ENCODE measurements at places on chromosomes 6 and 20.

- DNase-seq, result no peak
These were observed 128.5 kb upstream of the SALL4 start for GRCh38 chr20:51930775-51931174.

GRCh38 chr6:110714143-110714542 is 101.1 kb downstream of the CDK19 start:
- DNase-seq, result no peak

- no peak for DNase-seq
These were observed 293.8 kb downstream of the FRK start for GRCh38 chr6:115766745-115767462.

- DNase-seq, result no peak
These were observed 89.3 kb downstream of the MRPL14 start for GRCh38 chr6:44037847-44038542.

- DNase-seq, result no peak
These were observed 1.2 kb downstream of the DZANK1 start for GRCh38 chr20:18465536-18466200.

- no peak for DNase-seq
These were observed 85.8 kb downstream of the FUT9 start for GRCh38 chr6:96101564-96101963.

DNA sequence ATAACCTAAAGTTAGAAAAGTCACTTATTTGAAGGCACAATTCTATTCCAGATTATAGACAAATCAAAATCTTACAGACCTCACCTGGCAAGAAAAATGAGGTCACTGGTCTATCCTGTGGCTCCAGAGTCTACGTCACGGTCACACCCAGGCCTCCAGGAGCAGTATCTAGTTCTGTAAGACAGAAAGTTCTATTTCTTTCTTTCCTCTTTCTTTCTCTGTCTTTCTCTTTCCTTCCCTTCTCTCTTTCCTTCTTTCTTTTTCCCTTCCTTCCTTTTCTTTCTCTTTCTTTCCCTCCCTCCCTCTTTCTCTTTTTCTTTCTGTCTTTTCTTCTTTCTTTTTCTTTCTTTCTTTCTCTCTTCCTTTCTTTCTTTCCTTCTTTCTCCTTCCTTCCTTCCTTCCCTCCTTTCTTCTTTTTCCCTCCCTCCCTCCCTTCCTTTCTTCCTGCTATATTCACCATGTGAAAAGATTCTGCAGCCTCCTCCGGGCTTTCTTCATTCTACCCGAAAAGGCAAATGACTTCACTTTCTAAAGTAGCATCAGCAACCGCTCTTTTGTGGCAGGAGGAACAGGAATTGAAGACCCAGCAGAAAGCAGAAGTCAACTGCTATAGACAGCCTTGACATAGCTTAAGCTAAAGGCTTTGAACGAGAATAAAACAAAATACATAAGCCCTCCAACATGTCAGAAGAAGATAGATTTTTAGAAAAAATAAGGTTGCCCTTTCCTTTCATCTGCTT is 83.9 kb upstream of the SIRPG start:
- no peak for DNase-seq

Data from left renal cortex interstitium (tissue), 4 donors.